ENCODE measurements at places on chromosomes 7 and 10.

DNA sequence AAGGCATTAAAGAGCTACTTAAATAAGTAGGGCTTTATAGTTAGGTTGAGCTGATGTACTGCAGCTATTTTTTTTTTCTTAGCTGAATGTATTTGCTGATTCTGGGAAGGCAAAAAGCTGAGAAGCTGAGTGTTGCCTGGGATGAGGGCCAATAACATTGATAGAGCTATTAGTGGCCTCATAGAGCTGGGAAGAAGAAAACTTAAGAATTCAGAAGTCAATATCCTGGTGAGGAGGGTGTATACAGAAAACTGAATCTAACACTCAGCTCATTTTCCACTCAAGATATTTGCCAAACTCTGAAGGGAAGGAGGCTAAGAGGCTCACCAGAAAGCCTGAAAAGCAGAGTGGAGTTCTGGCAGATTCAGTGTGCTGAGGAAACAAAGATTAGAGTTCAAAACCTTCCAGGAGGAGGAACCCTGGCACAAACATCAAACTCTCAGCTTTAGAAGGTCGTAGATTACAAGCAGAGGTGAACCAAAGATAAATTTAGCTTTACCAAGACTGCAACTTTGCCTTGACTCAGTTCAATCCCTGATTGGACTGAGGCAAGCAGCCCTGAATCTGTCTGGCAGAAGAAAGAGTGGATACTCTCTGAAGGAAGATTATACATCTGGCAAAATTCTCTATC is 11.3 kb downstream of the PPP1R3C start:
- no peak for DNase-seq

- DNase-seq, result no peak
Observed at GRCh38 chr7:45708046-45708950, 134.1 kb downstream of the ADCY1 start.

GRCh38 chr10:75136346-75136745 is 24.9 kb downstream of the SAMD8 start:
- no peak for DNase-seq

- no peak for DNase-seq
Observed at GRCh38 chr7:47496056-47496665, 85.8 kb downstream of the TNS3 start.

DNA sequence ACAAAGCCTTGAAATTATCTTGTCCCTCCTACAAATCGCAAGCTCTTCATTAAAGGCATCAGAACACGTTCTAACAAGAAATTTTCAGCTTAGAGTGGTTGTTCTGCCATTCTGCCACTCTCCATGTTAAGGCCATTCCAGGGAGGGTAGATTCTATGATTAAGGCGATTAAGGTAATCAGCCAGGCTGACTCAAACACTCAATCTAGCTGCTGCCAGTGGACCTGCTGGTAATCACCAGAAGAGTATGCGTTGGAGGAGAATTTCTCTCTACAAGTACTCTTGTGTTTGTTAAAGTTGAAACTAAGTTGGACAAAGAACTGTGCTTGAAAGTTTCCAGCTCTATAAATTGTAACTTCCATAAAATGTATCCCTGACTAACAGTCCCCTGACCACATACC is 149.2 kb upstream of the COL1A2 start:
- no peak for DNase-seq

GRCh38 chr10:62561151-62561550 is 187.0 kb downstream of the ZNF365 start:
- no peak for DNase-seq

GRCh38 chr7:93178213-93178612 is 30.0 kb upstream of the SAMD9L start:
- peak; percentile 32 for DNase-seq

- no peak for DNase-seq
Observed at GRCh38 chr10:5292196-5292735, 72.5 kb upstream of the UCN3 start.

- DNase-seq, result no peak
Observed at GRCh38 chr10:70456164-70456563, 14.7 kb upstream of the NODAL start.

DNA sequence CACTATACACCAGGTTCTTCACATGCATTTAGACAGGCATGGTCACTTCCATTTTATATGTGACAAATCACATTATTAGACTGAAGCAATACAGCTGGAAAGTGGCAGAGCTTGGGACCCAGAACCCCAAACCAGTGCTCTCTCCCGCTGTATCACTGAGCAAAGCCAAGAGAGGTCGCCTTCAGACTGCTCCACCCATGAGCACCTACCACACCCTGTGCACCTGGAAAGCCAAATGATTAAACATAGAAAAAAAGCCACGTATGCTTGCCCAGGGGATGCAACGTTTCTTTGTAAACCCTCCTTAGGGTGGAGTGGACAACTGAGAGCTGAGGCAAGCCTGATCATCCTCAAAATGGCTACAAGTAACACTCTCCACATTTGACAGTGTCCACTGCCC is 72.5 kb downstream of the CCDC6 start:
- DNase-seq, result peak; percentile 8

DNA sequence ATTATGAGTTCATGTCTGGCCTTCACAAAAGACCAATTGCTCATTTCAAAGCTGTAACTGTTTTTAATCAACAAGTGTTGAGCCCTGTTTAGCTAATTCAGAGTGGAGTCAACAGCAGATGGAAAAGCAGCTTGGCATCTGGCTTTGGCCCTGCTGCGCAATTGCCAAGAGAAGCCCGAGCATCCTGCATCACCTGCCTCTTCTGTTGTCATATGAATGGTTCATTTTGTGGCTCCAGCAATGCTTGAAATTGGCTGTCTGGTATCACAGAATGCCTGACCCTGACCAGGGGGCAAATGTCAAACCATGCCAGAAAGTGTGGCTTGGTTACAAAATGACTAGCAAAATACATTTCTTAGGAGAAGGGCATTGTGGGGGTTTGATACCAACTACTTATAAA is 296.5 kb upstream of the PHF14 start:
- DNase-seq, result no peak

DNA sequence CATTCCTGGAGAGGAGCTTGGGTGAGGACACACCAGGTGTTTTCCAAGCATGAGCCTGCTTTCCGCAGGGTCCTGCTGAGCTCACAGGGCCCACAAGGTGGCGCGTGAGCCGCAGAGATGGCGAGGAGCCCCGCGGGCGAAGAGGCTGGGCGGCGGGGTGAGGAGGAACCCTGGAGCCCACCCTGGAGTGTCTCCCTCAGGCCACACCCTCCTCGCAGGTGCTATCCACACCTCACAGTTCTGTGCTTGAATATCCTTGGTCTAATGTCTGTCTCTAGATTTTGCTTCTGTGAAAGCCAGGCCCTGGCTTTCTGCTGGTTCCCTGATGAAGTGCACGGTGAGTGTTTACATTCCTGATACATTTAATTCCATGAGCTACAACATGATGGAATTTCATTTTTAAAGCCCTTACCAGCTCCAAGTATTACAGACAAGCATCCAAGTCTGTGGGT is 433.6 kb downstream of the ACTR3B start:
- no peak for DNase-seq

- peak; percentile 21 for DNase-seq
Observed at GRCh38 chr10:10826125-10826524, 191.5 kb upstream of the CELF2 start.

- no peak for DNase-seq
Observed at GRCh38 chr7:30549931-30550493, 44.7 kb upstream of the GARS1 start.

GRCh38 chr10:126867567-126868365 is 37.5 kb upstream of the DOCK1 start:
- DNase-seq, result no peak

DNA sequence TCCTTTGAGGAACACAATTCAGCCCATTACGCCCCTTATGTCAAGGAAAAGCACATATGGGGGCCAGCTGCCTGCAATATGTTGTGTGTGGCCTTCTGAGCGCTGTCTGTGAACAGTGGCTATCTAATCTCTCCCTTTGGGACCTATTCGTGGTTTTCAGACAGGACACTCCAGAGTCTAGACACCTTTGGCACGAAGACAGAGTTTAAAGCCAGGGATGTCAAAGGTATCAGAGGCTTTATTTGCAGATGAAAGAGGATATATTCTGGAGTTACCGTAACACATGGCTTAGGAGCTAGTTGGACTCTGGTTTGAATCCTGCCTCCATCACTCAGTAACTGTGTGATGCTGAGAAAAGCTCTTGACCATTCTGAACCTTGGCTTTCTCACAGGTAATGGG is 14.8 kb upstream of the EEPD1 start:
- DNase-seq, result no peak

DNA sequence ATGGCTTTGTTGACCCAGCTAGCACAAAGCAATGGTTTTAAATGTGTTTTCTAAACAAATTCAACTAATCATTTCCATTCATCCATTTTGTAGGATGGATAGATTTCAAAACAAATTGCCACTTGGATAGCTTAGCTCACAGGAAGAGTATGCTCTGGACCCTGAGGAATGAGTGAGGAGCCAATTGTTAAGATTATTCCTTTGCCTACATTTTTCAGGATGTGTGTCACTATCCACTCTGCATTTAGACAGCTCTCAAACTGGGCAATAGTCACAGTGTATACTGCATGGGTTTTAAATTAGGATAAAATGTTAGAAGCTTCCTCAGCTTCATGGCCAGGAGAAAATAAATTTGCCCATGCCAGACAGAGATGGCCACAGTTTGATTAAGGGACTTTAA is 605.6 kb upstream of the TEX47 start:
- no peak for DNase-seq

DNA sequence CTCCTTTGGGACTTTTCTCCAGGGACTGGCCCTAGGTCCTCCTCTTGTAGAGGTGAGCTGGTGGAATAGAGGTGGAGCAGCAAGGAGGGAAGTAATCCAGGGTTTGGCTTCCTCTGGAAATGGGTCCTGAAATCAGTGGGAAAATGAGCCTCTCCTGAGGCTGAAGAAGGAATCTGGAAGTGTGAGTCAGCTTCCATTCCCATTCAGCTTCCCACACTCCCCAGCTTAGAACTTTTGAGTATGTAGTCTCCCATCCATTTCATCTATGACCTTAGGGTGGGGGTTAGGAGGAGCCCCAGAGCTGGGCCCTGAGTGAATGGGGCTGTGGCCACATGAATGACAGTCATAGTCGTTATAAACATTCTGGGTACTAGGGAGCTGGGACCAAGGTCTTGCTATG is 17.7 kb downstream of the LDB1 start:
- DNase-seq, result no peak

- DNase-seq, result no peak
Observed at GRCh38 chr10:60722623-60723022, 55.7 kb upstream of the CDK1 start.

DNA sequence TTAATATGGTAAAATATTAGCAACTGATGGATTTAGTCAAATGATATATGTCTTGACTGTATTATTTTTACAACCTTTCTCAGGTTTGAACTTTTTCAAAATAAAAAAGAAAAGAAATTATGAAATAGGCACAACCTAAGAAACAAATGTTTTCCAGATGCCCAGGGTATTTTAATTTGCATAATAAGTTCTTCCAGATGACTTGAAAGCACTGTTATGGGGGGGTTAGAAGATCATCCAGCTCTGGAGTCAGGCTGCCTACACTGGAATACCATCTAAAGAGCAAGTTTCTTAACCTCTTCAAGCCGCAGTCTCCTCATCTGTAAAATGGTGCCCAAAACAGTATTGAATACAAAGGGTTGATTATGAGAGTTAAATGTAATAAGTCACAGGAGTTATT is 32.1 kb downstream of the CREB3L2 start:
- DNase-seq, result no peak

DNA sequence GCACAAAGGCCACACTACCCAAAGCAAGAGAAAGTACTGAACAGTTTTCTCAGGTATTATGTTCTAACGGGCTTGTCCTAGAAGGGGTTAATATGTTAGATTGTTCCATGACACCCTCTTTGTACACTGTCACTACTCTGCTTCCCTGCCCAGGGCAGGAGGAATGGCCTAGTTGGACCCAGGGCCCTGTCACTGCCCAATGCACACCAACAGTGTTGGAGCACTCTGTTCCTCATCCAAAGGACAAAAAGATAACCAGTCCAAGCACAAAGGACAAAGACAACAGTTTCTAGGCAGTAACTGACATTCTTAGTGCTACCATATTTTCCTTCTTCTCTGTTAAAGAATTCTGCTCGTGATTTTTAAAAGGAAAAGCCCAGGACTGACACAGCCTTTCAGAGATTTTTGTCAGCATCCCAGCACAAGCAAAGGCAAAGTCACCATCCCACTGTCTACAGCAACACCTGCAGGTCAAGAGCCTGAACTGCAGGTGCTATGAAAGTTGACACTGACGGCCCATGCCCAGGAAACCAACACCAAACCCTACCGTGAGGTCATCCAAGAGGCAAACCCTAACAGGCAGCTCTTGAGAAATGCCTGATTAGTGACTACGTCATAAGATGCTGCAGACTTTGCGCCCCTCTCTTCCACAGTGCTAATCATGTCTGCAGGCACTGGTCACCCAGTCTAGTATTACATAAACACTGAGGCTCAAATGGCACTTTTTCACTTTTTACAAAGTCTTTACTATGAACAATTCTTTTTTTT is 13.2 kb downstream of the NUDCD3 start:
- peak; percentile 92 for DNase-seq

DNA sequence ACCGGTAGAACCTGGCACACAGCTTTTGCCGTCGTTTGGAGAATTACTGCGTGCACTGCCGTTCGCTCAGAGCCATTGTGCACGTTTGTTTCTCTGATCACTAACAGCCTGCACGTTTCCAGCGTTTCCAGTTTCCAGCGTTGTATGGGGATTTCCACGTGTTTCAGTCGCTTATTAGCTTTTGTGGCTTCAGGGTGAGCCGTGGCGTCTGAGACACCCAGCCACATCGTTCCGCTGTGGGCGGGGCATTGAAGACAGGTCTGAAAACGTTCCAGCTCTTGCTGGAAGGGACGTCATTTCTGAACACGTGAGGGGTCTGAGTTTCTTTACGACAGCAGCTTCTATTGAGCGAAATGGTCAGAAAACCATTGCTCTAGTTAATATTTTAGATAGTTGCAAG is 164.8 kb downstream of the DNAJB6 start:
- no peak for DNase-seq

- DNase-seq, result no peak
Observed at GRCh38 chr7:148547951-148548350, 42.6 kb upstream of the C7orf33 start.

DNA sequence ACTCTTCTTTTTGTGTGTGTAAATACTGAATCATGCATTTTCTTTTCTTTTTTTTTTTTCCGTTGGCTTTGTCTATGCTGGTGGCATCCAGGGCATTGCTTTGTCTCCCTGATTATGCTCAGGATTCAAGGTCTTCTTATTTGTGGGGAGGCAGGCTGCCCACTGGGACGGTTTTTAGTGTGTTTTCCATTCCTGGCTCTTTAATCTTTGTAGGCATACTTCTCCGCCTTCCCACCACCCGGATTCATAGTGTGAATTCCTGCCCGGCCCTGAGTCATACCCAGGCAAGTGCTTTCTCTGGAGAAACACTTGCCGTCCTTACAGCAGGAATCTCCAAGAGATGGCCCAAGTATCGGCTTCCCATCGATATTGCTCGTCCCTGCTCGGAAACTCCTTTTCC is 5.2 kb downstream of the ZNF655 start:
- peak; percentile 48 for DNase-seq

GRCh38 chr7:159076333-159076732 is 68.3 kb downstream of the VIPR2 start:
- DNase-seq, result no peak

GRCh38 chr7:77653572-77653971 is 42.7 kb upstream of the RSBN1L start:
- DNase-seq, result no peak

Data from RWPE1 (cell line).